GM04504 (cell line): ENCODE measurements at places on chromosomes 1 and 21.

- DNase-seq: no peak
Observed at GRCh38 chr1:101178341-101178687, 58.5 kb upstream of the S1PR1 start.

- DNase-seq: no peak
Observed at GRCh38 chr1:199751962-199752687, 275.4 kb upstream of the NR5A2 start.

GRCh38 chr1:225921734-225922709 is 2.0 kb downstream of the PYCR2 start:
- DNase-seq: no peak

GRCh38 chr1:10528066-10529014 is 53.6 kb downstream of the PEX14 start:
- peak; percentile 81 for DNase-seq

DNA sequence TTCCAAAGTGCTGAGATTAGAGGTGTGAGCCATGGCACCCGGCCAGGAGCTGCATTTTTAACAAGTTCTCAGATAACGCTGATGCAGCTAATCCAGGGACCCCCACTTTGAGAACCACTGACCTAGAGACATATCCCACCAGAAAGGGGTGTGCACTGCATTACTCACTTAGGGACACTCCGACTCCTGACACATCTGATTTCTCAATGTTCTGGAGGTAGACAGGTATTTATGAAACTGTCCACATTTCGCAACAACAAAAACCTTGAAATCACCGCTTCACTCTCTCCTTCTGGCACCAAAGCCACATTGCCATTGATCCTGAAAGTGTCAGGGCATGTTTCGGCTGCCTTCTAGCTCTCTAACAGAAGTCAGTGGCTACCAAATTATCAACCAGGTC is 23.2 kb upstream of the CAMTA1 start:
- no peak for DNase-seq

- DNase-seq: peak; percentile 55
Observed at GRCh38 chr1:28139025-28139712, 37.3 kb downstream of the PTAFR start.

DNA sequence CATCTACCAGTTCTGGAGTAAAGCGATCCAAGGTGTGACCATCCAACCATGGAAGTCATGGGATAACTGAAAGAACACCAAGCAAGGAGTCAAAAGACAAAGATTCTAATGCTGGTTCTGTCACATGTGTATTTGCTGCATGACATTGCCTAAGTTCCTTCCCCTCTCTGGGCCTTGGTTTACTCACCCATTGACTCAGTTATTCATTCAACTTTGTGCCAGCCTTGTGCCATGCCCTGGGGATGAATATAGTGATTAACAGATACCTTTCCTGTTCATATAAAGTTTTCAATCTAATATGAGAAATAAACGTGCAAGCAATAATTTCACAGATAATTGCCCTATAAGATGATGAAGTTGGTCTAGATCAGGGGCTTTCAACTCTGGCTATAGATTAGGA is 33.0 kb upstream of the CAMK1G start:
- DNase-seq: no peak

DNA sequence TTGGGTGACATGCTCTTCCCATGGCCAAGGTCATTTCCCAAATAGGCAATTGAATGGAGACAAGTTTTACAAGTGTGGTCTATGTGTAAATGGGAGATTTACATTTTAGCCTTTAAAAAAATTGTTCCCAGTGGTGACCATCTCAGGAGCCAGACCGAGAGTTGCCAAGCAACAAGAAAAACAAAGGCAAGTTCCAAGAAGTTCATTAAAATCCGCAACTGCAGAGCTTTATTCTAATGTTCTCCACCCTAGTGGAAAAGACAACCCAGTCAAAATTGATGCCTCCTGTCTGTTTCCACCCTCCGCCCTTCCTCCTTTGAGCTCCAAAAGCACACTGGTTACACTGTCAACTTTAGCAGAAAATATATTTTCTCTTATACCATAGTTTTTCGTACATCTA is 33.2 kb upstream of the CD55 start:
- no peak for DNase-seq

DNA sequence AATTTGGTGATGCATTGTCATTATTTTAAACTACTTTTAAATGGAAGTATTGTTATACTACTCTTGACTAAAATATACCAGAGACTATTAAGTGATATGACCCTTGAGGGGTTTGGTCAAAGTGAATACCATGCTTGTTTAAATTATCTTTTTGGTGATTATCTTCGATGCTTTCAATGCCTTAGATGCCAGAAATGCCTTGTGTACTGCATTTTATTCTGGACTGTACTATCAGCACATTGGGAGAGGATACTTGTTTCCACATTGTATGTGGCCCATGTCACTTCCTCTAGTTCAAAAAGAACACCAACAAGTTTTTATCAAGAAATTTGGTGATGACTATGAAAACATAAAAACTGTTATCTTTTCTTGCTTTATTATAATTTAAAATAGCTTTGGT is 16.3 kb downstream of the MAP3K7CL start:
- no peak for DNase-seq

DNA sequence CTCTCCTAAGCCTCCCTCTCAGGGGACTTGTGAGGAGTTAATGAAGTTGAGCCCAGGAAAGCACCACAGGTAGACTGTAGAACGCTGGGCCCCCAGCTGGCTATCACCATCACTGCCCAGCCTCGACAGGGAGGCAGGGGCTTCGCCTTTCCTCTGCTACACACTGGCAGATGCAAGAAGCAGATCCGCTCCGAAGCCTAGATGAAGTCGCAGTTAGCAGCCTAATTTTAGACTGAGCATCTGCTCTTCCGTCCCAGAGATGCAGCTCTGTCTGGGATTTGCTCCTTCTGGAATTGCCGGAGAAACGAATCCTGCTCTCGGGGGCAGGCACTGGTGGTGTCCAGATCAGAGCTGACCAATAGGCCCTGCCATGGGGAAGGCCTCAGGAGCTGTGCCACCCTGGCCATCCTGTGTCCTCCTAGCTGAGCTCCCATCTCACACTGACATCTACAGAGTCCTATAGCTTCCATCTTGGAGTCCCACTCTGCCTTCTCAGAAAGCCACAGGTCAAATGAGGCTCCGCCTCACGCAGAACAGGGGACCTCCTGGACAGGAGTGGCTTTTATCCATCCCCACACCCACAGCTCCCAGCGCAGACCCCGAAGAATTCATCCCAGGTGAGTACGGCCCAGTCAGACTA is 186.8 kb upstream of the EDN2 start:
- DNase-seq: no peak

GRCh38 chr1:6438047-6438525 is 13.5 kb downstream of the ESPN start:
- DNase-seq: no peak

GRCh38 chr1:20978413-20978812 is 191.3 kb upstream of the HP1BP3 start:
- no peak for DNase-seq

DNA sequence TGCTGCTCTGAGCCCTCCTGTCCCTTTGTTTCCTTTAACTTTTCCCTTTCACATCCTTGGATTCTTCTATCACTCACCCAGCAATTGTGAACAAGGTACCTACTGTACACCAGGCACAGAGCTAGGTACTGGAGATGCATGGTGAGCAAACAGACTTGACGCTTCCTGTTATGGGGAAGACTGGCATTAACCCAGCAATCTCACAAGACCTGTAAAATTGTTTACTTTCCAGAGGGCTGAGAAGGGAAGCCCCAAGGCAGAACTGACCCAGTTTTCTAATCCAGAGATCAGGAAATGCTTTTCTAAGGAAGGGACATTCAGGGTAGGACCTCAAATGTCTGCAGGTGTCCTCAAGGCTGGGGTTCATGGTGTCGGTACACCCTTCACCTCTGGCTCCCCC is 171.6 kb upstream of the KAZN start:
- no peak for DNase-seq

GRCh38 chr1:244280859-244281258 is 170.8 kb downstream of the ADSS2 start:
- no peak for DNase-seq
